ENCODE measurements at places on chromosomes 6 and 20.

- peak; percentile 40 for DNase-seq
Observed at GRCh38 chr6:85464260-85464644, 14.4 kb downstream of the NT5E start.

GRCh38 chr6:153960281-153960680 is 78.8 kb upstream of the OPRM1 start:
- no peak for DNase-seq

GRCh38 chr6:170237999-170238740 is 52.7 kb downstream of the DLL1 start:
- DNase-seq: no peak

- DNase-seq: no peak
Observed at GRCh38 chr6:113447088-113447831, 409.9 kb upstream of the MARCKS start.

DNA sequence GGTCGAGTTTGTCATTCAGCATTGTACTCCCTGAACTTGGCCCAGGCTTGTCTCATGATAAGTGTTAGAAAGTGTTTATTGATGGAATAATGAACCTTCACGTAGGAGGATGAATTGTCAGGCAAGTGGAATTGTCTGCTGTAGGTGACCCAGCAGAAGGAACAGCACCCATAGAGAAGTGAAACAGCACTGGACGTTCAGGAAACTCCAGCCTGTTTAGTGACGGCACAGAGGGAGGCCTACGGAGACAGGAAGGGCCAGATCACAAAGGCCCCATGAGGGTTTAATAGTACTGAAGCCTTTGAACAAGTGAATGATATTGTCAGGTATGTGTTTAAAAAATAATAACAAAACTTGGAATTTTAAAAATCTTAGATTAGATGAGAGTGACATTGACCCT is 2.9 kb downstream of the STX11 start:
- DNase-seq: no peak

- DNase-seq: no peak
Observed at GRCh38 chr6:151070631-151071051, 169.1 kb upstream of the AKAP12 start.

GRCh38 chr20:50308166-50308512 is 117.5 kb downstream of the CEBPB start:
- no peak for DNase-seq

GRCh38 chr6:20564777-20565176 is 30.5 kb downstream of the CDKAL1 start:
- no peak for DNase-seq

DNA sequence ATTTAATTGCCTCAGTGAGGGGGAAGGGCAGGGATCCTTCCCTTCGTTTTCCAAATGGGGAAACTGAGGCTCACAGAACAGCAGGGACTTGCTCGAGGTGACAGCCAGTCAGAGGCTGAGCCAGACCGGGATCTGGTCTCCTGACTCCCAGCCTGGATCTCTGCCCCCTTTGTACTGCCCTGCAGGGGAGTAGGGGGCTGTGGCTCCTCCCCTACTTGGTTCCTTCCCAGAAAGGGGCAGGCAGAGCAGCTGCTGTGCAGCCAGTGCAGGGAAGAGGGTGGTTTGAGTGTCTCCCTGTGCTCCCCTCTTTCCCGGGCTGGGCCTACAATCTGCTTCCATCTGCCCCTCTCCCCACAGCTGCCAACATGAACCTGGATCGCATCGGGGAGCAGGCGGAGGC is 37.6 kb downstream of the UQCC2 start:
- no peak for DNase-seq

- DNase-seq: no peak
Observed at GRCh38 chr6:148395583-148396101, 53.0 kb downstream of the SASH1 start.

DNA sequence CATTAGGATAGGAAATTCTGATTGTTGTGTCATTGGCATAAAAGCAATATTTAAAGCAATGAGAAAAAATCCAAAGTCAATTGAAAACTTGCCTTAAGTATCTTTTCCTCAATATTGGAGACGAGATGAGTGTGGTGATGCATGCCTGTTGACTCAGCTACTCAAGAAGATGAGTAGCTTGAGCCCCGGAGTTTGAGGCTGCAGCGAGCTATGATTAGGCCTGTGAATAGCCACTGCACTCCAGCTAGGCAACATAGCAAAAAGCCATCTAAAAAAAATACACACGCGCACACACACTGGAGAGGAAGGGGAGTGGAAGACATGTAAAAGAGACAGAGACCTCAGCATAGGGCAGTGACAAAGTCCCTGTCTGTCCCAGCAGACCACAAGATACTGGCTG is 9.7 kb upstream of the MARCKS start:
- DNase-seq: no peak

DNA sequence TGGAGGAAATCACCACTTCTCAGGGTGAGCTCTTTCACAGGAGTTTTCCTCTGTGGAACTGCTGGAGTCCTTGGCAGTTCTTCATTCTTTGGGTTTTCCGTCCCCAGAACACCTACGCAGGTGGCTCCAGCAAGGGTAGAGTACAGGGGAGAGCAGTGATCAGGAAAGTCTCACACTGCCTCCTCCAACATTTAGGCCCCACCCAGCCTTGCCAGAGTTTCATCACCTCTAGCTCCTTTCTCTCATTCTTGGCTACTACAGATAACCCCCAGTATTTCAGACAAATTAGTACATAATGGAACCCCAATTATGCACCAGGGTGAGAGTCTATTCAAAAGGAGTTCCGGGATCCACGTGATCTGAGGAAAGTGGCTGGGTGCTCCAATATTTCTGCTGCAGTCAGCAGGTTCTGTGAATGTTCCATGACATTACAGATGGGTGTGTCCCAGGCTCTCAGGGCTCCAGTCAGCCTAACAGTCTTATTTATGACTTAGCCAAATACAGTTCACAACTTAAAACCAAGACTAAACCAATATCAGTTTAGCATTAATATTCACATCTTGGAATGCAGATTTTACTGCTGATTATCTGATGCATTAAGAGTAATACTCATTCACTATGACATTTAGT is 44.6 kb downstream of the GPR63 start:
- no peak for DNase-seq

- DNase-seq: no peak
Observed at GRCh38 chr20:20295621-20296498, 72.0 kb upstream of the INSM1 start.

- DNase-seq: no peak
Observed at GRCh38 chr6:2739335-2739734, 11.4 kb downstream of the MYLK4 start.

DNA sequence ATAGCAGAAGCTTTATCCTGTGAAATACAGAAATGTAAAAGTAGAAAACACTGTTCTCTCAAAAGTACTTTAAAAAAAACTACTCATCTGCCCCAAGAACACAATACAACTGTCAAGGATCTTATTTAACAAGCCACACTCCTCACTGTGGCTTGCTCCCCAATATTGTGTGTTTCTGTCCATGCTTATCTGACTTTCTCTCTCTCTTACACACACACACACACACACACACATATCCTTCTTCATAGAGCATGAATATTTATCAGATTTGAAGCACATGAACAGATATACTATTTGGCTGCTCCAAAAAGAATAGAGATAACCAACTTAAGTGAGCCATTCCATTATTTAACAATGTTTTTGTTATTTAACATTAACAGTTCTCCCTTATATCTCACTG is 3.6 kb upstream of the PHIP start:
- DNase-seq: no peak

GRCh38 chr6:143139239-143139784 is 78.6 kb downstream of the AIG1 start:
- DNase-seq: peak; percentile 9

DNA sequence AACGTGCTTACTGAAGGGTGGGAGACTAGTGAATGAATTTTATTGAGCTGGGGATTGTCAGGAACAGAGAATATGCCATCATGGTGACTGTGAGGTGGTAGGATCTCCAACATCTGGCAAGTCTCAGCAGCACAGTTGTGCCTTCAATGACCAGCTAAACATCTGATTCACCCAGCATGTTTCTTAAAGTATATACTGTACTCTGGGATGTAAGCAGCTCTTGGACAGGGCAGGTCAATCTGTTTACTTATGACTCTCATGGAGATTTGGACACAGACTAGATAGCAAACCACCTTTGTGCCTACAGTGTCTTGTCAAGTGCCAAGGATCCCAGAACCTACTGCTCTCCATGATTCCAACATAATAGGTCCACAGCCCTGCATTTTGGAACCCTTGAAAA is 801.0 kb upstream of the CITED2 start:
- DNase-seq: no peak

- DNase-seq: no peak
Observed at GRCh38 chr6:44104481-44105021, 22.7 kb downstream of the MRPL14 start.
